Activated CD4-positive, alpha-beta memory T cell treated with anti-CD3 and anti-CD28 coated beads, Interleukin-2, amount 10 ng/mL, durations not matched to agents 7 days and 5 days (primary cell): ENCODE measurements at places on chromosomes 7 and 10.

- DNase-seq = no peak
- peaks cover 24% of the 10 kb centered on the region for H3K27me3 ChIP-seq
- H3K4me3 ChIP-seq = no peak overlapping the region
- no peaks in the 10 kb centered on the region for H3K4me1 ChIP-seq
- H3K27ac ChIP-seq = no peak overlapping the region
- H3K36me3 ChIP-seq = no peaks in the 10 kb centered on the region
These were observed 78.3 kb downstream of the SLC25A40 start for GRCh38 chr7:87797798-87798403.

GRCh38 chr7:35355911-35356310 lies 102.0 kb upstream of the TBX20 start:
- no peak overlapping the region for H3K27ac ChIP-seq
- no peak for DNase-seq
- H3K27me3 ChIP-seq = peaks cover 6% of the 10 kb centered on the region
- no peak overlapping the region for H3K4me3 ChIP-seq
- no peaks in the 10 kb centered on the region for H3K36me3 ChIP-seq
- H3K4me1 ChIP-seq = no peaks in the 10 kb centered on the region

GRCh38 chr10:52322936-52323335 lies 8.9 kb downstream of the DKK1 start:
- H3K4me1 ChIP-seq = no peaks in the 10 kb centered on the region
- no peaks in the 10 kb centered on the region for H3K36me3 ChIP-seq
- no peak overlapping the region for H3K4me3 ChIP-seq
- DNase-seq = no peak
- no peak overlapping the region for H3K27ac ChIP-seq
- H3K27me3 ChIP-seq = no peaks in the 10 kb centered on the region

- no peak for DNase-seq
- peaks cover 11% of the 10 kb centered on the region for H3K4me1 ChIP-seq
- H3K4me3 ChIP-seq = no peak overlapping the region
- peaks cover 39% of the 10 kb centered on the region for H3K27me3 ChIP-seq
- H3K27ac ChIP-seq = no peak overlapping the region
These were observed 21.0 kb upstream of the GRB10 start for GRCh38 chr7:50803359-50804337.
